ENCODE measurements at places on chromosomes 11 and 22.

- peak; percentile 88 for DNase-seq
Observed at GRCh38 chr22:42519525-42520401, at the start of gene RRP7A. Gene RRP7A (minus strand): TSS chr22:42519796. CDS start chr22:42519786, 10 bp downstream.

GRCh38 chr22:38056969-38057891 is at the start of gene PICK1:
Gene PICK1 (plus strand): TSS chr22:38057404. CDS start chr22:38057810, 406 bp downstream.
- DNase-seq, result peak; percentile 95

DNA sequence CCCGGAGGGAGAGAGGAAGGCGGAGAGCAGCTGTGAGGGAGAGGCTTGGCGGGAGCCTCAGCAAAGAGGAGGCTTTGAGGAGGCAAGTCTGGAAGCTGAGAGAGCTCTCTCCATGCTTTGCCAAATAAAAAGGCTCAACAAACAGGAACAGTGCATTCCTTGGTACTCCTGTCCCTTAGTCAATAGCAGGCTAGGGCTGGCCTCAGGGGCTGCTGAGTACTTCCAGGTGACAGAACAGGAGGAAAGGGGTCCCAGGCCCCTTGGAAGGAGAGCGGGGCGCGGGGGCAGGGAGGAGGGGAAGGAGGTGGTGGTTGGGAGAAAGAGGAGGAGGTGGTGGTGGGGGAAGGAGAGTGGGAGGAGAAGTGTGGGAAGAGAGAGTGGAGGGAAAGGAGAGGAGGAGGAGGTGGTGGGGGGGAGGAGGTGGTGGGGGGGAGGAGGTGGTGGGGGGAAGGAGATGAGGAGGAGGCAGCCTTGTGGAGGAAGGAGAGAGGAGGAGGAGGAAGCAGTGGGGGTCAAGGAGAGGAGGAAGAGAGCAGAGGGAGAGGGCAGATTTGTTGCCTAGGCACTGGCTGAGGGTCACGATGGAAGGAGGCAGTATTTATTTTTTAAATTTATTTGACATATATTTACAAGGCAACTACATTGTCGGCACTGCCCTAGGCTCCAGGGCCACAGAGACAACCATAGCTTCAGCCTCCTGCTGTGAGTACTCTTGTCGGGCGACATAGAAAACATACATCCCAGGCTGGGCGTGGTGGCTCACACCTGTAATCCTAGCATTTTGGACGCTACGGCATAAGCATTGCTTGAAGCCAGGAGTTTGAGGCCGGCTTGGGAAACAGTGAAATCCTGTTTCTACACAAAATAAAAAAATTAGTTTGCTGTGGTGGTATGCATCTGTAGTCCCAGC is 74.2 kb upstream of the ZBED5 start:
- DNase-seq, result peak; percentile 41

DNA sequence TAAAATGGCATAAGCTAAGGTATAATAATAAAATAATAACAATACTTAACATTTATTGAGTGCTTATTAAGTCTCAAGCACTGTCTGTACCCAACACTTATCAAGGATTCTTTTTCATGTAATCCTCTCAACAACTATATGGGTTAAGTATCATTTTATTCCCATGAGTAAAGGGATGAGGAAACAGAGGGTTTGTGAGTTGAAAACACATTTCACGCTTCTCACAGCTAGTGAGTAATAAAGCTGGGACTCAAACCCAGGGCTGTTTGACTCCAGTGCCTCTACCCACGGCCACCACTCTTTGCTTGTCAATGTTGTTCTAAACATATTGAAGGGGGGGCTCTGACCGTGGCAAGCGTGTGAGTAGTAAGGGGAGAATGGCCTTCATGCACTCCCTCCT is 8.7 kb downstream of the CD3E start:
- no peak for DNase-seq

GRCh38 chr11:80849253-80849652 is 1408.4 kb upstream of the TENM4 start:
- no peak for DNase-seq

- DNase-seq, result no peak
Observed at GRCh38 chr11:44512818-44513217, 52.6 kb upstream of the CD82 start.

GRCh38 chr11:134574425-134574824 is 162.4 kb upstream of the B3GAT1 start:
- DNase-seq, result peak; percentile 34

GRCh38 chr11:68497761-68498160 is 37.2 kb downstream of the PPP6R3 start:
- DNase-seq, result no peak

- DNase-seq, result no peak
Observed at GRCh38 chr11:74784234-74784633, 35.6 kb downstream of the RNF169 start.

GRCh38 chr11:110858547-110858921 is 146.3 kb upstream of the ARHGAP20 start:
- no peak for DNase-seq

- DNase-seq, result no peak
Observed at GRCh38 chr11:57069942-57070341, 81.2 kb downstream of the OR5AK2 start.

GRCh38 chr22:46281866-46282678 is 14.3 kb downstream of the TTC38 start:
- DNase-seq, result no peak

DNA sequence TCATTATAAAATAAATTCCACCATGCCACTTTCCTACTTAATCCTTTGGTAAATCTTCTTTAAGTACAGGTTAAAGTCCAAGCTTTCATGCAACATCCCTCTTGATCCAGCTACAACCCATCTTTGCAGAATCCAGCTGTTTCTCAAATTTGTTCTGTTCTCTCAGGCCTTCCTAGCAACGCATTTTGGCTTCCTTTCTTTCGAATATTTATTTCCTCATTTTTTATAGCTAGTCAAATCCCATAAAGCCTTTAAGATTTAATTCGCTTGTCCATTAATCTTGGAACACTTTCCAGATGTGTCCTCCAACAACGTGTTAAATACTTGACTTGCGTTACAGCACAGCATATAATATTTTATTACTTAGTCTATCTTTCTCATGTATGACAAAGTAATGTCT is 600.1 kb upstream of the CHORDC1 start:
- DNase-seq, result no peak

DNA sequence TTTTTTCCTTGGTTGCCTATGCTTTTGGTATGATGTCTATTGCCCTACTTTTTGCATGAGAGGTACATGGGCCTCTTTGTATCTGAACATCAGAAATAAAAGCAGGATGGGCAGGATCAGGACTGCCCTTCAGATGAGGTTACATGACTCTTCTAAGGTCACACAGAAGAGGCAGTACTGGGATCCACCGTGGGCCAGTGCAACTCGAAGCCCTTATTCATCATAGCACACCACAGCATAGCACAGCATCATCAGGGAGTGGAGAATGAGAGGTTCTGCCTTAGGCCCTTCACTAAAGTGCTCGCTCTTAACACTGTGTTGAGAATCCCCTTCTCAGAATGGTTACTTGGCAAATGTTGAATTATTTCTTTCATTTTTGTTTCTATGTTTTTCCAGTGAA is 88.3 kb downstream of the C22orf31 start:
- DNase-seq, result no peak

- peak; percentile 3 for DNase-seq
Observed at GRCh38 chr22:33575771-33576170, 344.5 kb downstream of the LARGE1 start.

- no peak for DNase-seq
Observed at GRCh38 chr11:116207421-116208141, 565.2 kb downstream of the BUD13 start.

- peak; percentile 66 for DNase-seq
Observed at GRCh38 chr11:94740083-94741021, 27.8 kb upstream of the AMOTL1 start.

GRCh38 chr22:30221121-30221992 is 25.2 kb downstream of the LIF start:
- no peak for DNase-seq

- no peak for DNase-seq
Observed at GRCh38 chr11:2870969-2871680, 14.4 kb downstream of the CDKN1C start.

DNA sequence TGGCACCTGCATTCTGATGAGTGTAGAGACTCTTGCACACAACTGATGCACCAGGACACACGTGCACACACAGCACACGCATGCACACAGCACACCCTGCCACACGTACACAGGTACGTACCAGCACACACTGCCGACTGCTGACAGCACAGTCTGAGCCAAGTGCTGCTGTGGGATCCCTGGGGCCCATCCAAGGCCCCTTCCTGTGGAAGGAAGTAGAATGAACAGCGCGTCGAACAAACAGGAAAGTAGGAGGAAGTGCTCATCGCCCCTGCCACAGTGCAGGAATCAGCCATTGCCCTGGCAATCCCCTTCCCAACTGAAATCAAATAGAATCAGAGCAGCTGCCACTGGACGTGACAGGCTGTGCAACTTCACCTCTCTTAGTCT is 57.9 kb downstream of the CD82 start:
- peak; percentile 43 for DNase-seq

- DNase-seq, result no peak
Observed at GRCh38 chr22:24463071-24463760, 31.9 kb upstream of the UPB1 start.

- peak; percentile 38 for DNase-seq
Observed at GRCh38 chr22:39728236-39728860, 157.8 kb downstream of the CACNA1I start.

DNA sequence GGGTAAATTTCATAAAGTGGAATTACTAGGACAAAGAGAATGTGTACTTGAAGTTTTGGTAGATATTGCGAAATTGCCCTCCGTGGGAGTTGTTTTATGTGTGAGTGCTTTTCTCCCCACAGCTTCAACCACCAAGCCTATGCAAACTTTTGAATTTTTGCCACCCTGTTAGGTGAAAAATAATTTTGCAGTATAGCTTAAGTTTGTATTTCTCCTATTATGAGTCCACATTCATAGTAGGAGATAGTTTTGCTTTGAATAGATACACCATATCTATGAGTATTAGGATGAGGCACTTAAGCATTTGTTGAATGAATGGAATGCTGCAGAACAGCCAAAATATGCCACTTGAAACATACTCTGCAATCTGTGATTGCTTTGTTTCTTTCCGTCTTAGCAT is 43.6 kb downstream of the UVRAG start:
- DNase-seq, result no peak

GRCh38 chr11:19557720-19558140 is 154.9 kb upstream of the NAV2 start:
- DNase-seq, result peak; percentile 91

- DNase-seq, result peak; percentile 40
Observed at GRCh38 chr11:113684496-113684895, 21.6 kb downstream of the TMPRSS5 start.

DNA sequence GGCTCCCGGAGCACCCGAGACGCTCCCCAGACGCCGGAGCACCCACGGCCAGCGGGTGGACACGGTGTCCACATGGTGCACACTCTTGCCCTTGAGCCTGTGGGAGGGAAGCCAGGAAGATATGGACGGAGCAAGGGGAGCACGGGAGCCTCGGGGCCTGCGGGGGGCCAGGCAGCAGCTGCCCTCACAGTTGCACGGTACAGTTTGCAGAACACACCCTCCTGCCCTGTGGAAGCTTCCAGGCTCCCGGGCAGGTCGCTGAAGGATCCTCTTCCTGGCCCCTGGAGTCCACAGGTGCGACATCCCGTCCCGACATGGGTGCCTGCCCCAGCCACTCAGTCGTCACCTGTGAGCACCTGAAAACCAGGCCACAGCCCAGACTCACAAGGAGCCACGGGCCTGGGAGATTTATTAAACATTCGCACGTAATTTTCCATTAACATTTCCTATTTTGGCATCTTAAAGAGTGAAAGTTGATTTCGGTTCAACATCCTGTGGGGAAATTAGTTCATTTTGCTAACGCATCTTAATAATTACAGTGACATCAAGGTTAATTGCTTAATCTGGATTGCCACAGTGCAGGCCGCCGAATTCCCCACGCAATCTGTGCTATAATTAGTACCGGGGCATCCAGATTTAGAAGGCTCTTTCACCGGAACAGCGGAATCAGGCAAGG is 253.3 kb downstream of the BRD1 start:
- DNase-seq, result peak; percentile 29

GRCh38 chr11:65133724-65134123 is 595 bp downstream of the SYVN1 start:
- DNase-seq, result no peak

DNA sequence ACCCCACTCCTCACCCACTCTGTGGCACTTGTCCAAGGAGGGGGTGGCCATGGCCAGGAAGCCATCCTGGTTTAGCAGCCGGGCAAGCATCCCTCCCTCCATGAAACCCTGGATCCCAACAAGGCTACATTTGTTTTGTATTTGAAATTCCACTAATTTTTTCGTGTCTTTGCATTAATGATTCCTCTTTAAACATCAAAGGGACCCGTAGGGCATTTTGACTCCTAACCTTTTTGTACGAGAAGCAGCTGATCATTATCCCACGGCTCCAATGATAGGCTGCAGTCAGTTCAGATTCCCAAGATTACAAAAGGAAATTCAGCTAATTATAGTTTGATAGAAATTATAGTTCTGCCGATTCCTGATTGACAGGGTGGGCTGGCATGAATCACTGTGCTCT is 10.7 kb downstream of the MYEOV start:
- no peak for DNase-seq

DNA sequence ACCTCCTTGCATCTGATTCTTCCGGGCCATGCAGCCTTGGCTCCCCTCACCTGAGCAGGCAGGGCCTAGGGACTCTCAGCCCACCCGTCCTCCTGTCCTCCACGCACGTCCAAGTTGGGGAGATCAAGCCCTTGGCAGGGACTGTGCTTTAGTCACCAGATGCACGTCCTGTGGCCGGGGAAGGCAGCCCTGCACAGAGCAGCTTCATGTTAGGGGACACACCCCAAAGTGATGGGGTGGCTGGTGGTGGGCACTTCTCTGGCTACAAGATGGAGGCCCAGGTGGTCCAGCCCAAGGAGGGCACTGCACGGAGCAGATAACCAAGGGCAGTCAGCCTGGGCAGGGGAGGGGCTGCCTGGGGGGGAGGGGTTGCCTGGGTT is 1.2 kb downstream of the MUC5B start:
- DNase-seq, result no peak

DNA sequence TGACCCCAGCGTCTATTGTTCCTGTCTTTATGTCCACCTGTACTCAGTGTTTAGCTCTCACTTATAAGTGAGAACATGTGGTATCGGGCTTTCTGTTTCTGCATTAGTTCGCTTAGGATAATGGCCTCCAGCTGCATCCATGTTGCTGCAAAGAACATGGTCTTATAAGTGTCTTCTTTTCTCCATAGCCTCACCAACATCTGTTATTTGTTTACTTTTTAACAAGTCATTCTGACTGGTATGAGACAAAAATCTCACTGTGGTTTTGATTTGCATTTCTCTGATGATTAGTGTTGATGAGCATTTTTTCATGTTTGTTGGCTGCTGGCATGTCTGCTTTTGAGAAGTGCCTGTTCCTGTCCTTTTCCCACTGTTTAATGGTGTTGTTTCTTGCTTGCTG is 21.7 kb upstream of the SLN start:
- DNase-seq, result no peak

GRCh38 chr11:65555693-65556231 is 2.4 kb downstream of the LTBP3 start:
- peak; percentile 88 for DNase-seq

- DNase-seq, result peak; percentile 88
Observed at GRCh38 chr22:46381142-46381541, 45.6 kb downstream of the TRMU start.

DNA sequence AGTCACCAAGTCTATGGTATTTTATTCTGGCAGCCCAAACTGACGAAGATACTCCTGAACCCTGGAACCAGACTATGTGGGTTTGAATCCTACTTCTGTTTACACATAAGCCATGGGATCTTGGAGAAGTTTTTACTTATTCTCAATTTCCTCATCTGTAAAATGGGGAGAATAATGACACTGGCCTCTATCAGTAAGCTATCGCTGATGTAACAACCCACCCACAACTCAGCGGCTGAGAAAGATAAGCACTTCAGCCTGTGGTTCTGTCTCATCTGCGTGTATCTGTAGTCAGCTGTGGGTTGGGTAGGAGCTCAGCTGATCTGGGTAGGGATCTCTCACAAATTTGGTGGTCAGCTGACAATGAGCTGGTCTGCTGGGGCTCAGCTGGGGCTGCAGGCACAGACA is 68.0 kb upstream of the ALX4 start:
- no peak for DNase-seq

Data from islet precursor cell (in vitro differentiated cells).